ENCODE measurements at places on chromosomes 13 and 19.

GRCh38 chr13:91389186-91389585, 9.2 kb upstream of the GPC5 start:
- no peak for DNase-seq

- no peak for DNase-seq
Measured at GRCh38 chr19:54142166-54142780, 4.7 kb downstream of the CNOT3 start.

DNA sequence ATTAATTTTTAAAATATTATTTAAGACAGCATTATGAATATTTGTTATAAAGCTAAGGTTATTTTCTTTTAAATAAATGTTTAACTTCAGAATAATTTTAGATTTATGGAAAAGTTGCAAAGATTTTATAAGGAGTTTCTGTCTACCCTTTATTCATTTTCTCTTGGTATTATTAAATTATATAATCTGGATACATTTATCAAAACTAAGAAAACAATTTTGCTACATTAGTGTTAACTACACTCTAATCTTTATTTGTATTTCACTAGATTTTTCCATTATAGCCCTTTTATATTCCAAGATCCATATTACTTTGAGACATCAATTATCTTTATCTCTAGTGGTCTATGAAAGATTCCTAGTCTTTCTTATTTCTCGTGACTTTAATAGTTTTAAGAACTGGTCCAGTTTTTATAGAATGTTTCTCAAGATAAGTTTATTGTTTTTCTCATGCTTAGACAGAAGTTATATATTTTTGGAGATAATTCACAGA, 1243.7 kb upstream of the PCDH9 start:
- no peak for DNase-seq

DNA sequence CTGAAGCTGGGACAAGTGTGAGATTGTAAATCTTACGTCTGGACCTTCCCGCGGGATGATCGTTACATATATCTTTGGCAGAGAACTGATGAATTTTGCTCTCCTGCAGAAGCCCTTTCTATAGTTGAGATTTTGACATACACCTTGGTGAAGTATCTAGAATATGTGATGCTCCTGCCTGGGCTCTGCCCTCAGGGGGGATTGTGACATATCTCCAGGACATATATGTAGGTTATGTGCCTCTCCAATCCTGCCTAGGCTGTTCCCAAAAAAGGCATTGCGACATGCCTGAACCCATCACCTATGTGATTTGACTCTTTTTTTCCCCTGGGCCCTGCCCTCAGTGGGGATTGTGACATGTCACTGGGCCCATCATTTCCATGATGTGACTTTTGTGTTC, 76.6 kb downstream of the ZNF208 start:
- no peak for DNase-seq

DNA sequence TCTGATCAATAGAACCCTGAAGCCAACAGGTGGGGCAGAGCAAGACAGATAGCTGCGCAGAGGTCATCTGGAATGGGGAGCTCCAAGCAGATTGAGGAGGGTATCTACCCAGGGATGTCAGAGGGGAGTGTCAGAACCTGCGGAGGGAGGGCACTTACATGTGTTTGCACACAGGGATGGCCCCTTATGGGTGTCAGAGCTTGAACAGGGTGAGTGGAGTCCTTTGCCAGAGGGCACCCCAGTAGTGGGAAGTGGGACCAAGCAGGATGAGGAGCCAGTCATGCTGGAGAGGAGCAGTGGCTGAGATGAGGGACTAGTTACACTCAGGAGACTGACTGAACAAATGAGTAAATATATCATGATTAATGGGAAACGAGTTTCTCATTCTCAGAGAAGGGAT, 17.0 kb upstream of the SIGLEC14 start:
- DNase-seq = no peak

GRCh38 chr13:44758630-44759383, 182.7 kb upstream of the TSC22D1 start:
- DNase-seq = no peak

- no peak for DNase-seq
Measured at GRCh38 chr19:10766049-10766623, 48.3 kb downstream of the DNM2 start.

- DNase-seq = no peak
Measured at GRCh38 chr13:51974482-51974881, 36.8 kb downstream of the ATP7B start.

DNA sequence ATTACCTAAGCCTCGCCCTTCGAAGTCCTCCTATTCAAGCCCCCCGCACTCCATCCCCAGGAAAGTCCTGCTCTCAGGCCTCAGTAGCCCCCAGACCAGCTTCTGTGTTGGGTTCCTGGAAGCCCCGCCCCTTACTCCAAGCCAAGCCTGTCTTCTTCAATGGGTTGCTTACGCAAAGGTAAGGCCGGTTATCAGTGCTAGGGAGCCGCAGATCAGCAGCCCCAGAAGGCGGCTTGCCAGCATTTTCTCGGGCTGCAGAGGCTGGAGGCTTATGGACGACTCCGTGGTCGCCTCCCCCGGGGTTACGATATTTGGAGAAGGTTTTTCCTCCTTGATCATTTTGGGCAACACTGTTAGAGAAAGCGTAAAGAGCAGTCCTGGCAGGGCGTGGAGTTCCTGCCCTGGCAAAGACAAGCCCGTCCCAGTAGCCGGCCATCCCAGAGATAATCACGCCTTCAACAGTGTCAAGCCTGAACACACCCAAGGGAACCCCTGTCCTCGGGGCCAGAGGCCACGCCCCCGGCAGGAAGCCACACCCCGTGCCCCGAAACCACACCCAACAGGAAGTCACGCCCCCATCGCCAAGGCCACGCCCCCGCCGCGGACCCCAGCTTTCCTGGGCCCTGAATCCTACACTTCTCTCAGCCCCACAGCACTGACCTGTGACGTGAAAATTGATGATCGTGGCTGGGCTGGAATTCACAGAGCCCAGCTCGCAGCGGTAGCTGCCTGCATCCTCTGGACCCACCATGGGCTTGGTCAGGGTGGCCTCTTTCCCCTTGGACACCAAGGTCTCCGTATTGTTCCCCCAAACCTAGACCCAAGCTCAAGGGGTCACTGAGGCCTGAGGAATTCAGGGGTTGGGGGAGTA, 954 bp upstream of the RASIP1 start:
- DNase-seq = peak; percentile 71

GRCh38 chr13:69319656-69320055, 788.0 kb upstream of the ATXN8OS start:
- DNase-seq = no peak

DNA sequence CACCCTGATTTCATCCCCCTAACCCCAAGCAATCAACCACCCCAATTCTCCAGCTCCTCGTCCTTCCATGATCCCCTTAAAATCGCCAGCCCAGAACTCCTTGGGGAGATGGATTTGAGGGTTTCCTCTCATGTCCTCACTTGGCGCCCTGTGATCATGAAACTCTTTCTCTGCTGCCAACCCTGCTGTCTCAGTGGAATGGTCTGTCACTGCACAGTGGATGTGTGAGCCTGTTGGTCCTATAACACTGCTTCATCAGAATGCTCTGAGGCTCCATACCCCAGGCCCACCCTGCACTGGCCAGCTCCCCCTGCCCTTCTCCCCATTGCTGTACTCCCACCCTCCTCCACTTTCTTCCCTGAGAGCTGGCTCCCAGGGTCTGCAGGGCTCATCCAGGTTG, 12.6 kb upstream of the ZNF792 start:
- DNase-seq = no peak

GRCh38 chr13:94710881-94711560, 1.3 kb downstream of the SOX21 start:
- DNase-seq = peak; percentile 69

DNA sequence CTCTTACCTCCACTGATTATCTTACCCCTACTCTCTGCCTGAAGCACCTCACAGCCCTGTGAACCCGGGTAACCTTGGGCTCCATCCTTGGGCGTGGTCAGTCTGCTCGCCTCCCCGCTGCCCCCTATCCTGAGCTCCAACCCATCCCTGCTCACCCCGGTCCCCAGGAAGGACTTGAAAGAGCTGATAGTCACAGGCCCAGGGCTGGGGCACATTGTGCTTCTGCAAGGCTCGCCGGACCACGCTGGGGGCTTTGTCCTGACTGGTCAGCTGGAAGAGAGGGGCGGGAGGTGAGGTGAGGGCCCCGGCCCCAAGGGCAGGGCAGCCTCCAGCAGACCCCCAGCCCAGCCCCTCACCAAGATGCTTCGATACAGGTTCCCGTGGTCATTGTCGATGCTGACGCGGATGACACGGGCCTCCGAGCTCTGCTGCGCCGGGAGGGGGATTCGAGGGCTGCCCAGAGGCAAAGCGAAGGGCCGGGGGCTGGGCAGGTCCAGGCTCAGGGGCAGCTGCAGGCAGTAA, 13.0 kb upstream of the EPOR start:
- no peak for DNase-seq

- no peak for DNase-seq
Measured at GRCh38 chr13:42821437-42821836, 40.1 kb downstream of the FAM216B start.

DNA sequence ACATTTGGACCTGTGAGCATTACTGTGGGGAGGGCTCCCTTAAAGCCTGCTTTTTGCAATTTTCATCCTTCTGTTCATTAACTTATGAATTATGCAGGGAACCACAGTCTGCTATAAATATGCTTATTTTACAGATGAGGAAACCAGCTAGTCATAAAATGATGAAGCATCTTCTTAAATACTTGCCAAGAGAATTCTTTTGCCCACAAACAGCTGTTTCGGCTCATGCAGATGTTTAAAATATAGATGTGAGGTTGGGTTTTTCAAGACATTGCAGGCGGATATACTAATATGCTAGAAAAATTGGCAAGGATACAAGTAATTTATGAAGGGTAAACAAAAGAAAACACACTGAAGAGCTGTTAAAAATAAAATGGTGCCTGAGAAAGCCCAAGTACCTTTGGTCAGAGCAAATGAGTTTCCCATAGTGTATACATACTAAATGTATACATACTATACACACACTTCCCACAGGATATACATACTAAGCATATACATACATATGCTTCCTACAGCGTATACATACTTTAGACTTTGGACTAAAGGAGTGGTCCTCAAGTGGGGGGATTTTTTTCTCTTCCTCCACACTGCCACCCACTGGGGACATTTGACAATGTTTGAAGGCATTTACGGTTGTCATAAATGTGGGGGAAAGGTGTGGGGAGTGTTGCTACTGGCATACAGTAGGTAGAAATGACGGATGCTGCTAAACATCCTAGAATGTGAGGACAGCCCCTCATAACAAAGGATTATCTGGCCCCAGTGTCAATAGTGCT, 164.9 kb upstream of the CSNK1A1L start:
- DNase-seq = no peak

GRCh38 chr13:42883142-42883541, 101.8 kb downstream of the FAM216B start:
- DNase-seq = no peak

GRCh38 chr19:18098891-18099622, 1.5 kb downstream of the MAST3 start:
- peak; percentile 86 for DNase-seq

DNA sequence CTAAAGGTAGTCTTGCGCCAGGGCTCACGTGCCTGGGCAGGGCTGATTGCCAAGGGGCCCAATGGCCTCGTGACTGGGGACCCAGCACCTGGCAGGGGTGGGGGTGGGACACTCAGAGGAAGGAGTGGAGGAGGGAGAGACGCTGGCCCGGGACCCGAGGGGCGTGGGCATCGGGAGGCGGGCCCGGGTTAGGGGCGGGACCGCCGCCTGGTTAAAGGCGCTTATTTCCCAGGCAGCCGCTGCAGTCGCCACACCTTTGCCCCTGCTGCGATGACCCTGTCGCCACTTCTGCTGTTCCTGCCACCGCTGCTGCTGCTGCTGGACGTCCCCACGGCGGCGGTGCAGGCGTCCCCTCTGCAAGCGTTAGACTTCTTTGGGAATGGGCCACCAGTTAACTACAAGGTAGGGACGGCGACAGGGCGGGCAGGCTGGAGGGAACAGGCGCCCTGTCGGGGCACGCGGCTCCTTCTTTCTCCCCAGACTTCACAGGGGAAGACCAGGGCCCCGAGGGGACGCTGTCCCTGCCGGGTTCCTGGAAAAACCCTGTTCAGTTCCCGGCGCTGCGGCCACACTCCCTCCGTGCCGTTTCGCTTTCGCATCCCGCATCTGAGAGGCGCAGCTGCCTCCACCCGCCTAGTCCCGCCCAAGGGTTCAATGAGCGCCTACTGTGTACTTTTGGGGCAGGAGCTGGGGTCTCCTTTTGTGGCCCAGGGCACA, at the start of gene IFI30:
Gene IFI30 (plus strand): TSS at position 242 of the 717 bp plus-strand sequence. CDS start 29 bp downstream, at position 271.
- peak; percentile 90 for DNase-seq

- no peak for DNase-seq
Measured at GRCh38 chr13:87089391-87089790, 581.8 kb upstream of the SLITRK5 start.

GRCh38 chr19:12411893-12412292, 10.8 kb upstream of the ZNF799 start:
- no peak for DNase-seq

GRCh38 chr19:45528744-45529419, 21.6 kb downstream of the VASP start:
- DNase-seq = no peak

GRCh38 chr19:3450796-3451411, 29.4 kb downstream of the SMIM24 start:
- no peak for DNase-seq

GRCh38 chr13:48819899-48820298, 155.8 kb upstream of the FNDC3A start:
- DNase-seq = no peak

DNA sequence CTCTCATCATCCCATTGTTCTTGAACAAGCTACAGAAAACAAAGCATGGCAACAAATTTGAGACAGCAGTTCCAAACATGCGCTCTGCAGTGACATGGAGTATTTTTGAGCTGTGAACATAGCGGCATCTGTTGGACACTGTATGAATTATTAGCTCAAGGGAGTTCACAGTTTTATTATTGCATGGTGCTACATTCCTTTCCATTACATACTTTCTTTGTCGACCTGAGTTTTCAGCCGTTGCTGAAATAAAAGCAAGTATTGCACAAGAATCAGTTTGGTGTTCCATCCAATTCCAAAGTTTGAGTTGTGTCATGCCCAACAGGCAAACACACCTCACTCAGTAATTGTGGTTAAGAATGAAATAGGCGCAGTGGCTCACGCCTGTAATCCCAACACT, 30.1 kb upstream of the METTL21C start:
- no peak for DNase-seq

GRCh38 chr13:83204886-83205285, 677.4 kb downstream of the SLITRK1 start:
- no peak for DNase-seq

DNA sequence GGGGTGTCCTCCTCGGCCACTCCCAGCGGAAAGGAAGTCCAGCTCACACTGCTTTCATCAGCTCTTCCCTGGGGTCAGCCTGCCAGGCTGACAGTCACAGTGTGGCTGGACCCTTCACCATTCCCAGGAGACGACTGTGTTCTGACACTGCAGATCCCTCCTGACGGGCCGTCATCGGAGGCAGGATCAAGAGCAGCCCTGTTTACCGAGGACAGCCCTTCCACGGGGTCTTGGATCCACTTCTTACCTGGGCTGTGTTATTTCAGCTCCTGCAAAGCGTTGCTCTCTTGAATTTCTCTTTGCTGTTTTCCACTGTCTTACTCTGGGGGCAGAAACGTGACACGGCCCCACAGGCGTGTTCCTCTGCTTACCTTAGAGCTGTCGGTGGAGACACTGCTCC, 149.9 kb upstream of the SOX1 start:
- no peak for DNase-seq
